ENCODE measurements at places on chromosomes 12 and 14.

GRCh38 chr14:71665157-71665556 is 267.1 kb upstream of the RGS6 start:
- H3K4me3 ChIP-seq: no peak overlapping the region
- no peaks in the 10 kb centered on the region for H3K27me3 ChIP-seq
- DNase-seq: no peak
- peaks cover 35% of the 10 kb centered on the region for H3K36me3 ChIP-seq
- peak overlapping the region; percentile 7 for H3K27ac ChIP-seq

DNA sequence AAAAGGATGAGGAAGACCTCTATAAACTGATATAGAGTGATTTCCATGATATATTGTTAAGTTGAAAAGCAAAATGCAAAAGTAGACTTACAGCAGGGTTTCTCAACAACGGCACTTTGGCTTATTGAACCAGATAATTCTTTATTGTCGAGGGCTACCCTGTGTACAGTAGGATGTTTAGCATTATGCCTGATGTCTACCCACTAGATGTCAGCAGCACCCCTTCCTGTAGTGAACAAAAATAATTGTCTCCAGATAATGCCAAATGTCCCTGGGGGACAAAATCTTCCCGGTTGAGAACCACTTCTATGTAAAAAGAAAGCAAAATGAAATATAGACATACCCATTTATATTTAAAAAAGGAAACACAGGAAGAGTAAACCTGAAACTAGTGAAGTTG is 32.4 kb downstream of the ABCD2 start:
- DNase-seq: no peak
- H3K27me3 ChIP-seq: no peaks in the 10 kb centered on the region
- H3K36me3 ChIP-seq: no peaks in the 10 kb centered on the region
- H3K4me3 ChIP-seq: no peak overlapping the region
- H3K4me1 ChIP-seq: no peaks in the 10 kb centered on the region
- no peak overlapping the region for H3K27ac ChIP-seq

DNA sequence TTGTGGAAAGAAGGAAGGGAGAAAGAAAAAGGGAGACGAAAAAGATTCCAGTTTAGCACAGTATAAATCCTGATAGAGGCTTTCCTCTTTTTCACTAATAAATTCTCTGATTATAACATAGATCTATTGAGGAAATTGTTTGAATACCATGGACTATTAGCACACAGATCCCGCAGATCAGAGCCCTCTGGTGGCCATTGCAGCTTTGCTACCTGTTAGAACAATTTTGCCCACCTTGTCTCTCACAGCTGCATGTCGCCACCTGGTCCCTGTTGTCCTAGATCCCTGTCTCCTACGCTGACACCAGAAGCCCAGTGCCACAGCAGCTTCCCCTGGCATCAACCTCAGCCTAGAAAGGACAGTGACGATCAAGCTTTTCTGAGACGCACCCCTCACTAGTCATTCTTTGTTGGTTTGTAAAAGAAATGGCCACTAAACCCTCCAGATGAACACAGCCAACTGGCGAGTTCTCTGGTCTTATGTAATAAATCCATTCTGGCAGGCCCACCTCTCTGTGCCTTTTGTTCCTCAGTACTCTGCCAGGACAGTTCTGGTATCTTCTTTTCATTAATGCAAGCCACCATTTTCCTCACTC is 9.9 kb downstream of the GPHB5 start:
- DNase-seq: no peak
- H3K36me3 ChIP-seq: no peaks in the 10 kb centered on the region
- H3K4me3 ChIP-seq: no peak overlapping the region
- H3K4me1 ChIP-seq: no peaks in the 10 kb centered on the region
- H3K27ac ChIP-seq: no peak overlapping the region
- H3K27me3 ChIP-seq: peaks cover 13% of the 10 kb centered on the region

- H3K4me3 ChIP-seq: no peak overlapping the region
- H3K4me1 ChIP-seq: no peaks in the 10 kb centered on the region
- H3K27me3 ChIP-seq: peaks cover 16% of the 10 kb centered on the region
- no peaks in the 10 kb centered on the region for H3K36me3 ChIP-seq
Observed at GRCh38 chr12:91355150-91356006, 172.8 kb upstream of the DCN start.

GRCh38 chr12:65613692-65614091 is 210.6 kb upstream of the HMGA2 start:
- DNase-seq: no peak
- H3K4me3 ChIP-seq: no peak overlapping the region
- H3K27ac ChIP-seq: no peak overlapping the region
- peaks cover 13% of the 10 kb centered on the region for H3K27me3 ChIP-seq

- peaks cover 2% of the 10 kb centered on the region for H3K4me1 ChIP-seq
- H3K27ac ChIP-seq: no peak overlapping the region
- H3K27me3 ChIP-seq: no peaks in the 10 kb centered on the region
- no peak overlapping the region for H3K4me3 ChIP-seq
Observed at GRCh38 chr12:78880078-78880477, 15.5 kb downstream of the SYT1 start.

- H3K4me1 ChIP-seq: no peaks in the 10 kb centered on the region
- H3K27me3 ChIP-seq: no peaks in the 10 kb centered on the region
- no peak overlapping the region for H3K27ac ChIP-seq
- H3K36me3 ChIP-seq: no peaks in the 10 kb centered on the region
Observed at GRCh38 chr12:70971001-70971794, 50.7 kb upstream of the PTPRR start.

DNA sequence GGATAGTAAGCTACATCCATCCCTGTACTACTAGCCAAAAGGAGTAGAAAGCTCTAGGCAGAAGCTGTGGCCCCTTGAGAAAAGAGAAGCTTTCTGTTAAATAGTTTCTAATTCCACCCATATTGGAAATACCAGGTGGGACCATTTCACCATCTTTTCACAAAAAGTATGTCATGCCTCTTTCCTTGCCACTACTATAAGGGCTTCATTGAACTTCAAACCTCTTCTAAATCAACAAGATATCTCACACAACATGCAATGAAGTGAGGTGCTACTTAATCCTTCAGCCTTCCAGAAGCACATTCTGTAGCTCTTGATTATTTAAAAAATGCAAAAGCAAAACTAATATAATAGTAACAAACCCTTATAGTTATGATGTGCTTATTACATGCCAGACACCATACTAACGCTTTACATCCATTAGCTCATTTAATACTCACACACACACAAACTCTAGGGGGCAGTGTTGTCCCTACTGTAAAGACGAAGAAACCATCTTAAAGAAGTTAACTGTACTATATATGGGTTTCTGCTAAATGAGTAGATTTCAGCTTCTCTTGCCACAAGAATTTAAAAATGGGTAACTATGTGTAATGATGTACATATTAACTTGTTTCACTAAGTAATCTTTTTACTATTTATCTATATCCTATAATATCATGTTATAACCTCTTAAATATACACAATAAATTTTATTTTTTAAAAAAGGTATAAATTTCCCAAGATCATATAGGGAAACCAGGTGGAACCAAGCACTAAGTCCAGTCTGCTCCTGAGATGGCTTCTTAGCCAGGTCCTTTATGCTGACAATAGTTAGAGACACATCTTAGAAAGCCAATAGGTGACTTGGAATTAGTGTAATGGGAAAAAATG is 124.4 kb downstream of the RPS29 start:
- no peaks in the 10 kb centered on the region for H3K27me3 ChIP-seq
- no peaks in the 10 kb centered on the region for H3K36me3 ChIP-seq
- H3K4me3 ChIP-seq: no peak overlapping the region
- no peaks in the 10 kb centered on the region for H3K4me1 ChIP-seq
- DNase-seq: peak; percentile 28

- no peaks in the 10 kb centered on the region for H3K4me1 ChIP-seq
- no peak overlapping the region for H3K4me3 ChIP-seq
- no peak overlapping the region for H3K27ac ChIP-seq
- peaks cover 8% of the 10 kb centered on the region for H3K36me3 ChIP-seq
Observed at GRCh38 chr14:57244106-57244505, 24.6 kb downstream of the EXOC5 start.

GRCh38 chr14:47596860-47597259 is 78.5 kb downstream of the MDGA2 start:
- no peaks in the 10 kb centered on the region for H3K36me3 ChIP-seq
- no peak overlapping the region for H3K4me3 ChIP-seq
- no peak for DNase-seq
- no peaks in the 10 kb centered on the region for H3K4me1 ChIP-seq
- H3K27ac ChIP-seq: no peak overlapping the region

- peak overlapping the region; percentile 17 for H3K4me3 ChIP-seq
- no peaks in the 10 kb centered on the region for H3K27me3 ChIP-seq
- no peak for DNase-seq
Observed at GRCh38 chr14:91395466-91395865, 22.2 kb downstream of the CCDC88C start.

DNA sequence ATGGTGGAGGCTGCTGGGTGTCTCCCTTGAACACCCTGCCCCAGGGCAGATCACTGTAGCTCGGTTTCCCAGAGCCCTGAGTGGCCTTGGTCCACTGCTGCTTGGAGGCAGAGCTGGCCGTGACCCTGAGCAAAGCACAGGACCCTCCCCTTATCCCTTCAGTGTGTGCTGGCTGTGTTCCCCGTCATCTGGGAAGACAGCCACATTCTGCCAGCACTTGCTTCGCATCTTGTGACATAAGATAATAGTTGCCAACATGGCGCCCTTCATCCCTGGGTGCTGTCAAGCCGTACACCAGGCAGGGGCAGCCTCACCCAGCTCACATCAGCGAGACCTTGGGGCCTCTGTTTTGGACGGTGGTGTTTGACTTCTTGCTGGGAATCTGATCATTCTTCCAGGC is 12.1 kb upstream of the ALDH2 start:
- H3K27ac ChIP-seq: no peak overlapping the region
- no peaks in the 10 kb centered on the region for H3K27me3 ChIP-seq
- no peak for DNase-seq
- H3K36me3 ChIP-seq: peaks cover 20% of the 10 kb centered on the region

DNA sequence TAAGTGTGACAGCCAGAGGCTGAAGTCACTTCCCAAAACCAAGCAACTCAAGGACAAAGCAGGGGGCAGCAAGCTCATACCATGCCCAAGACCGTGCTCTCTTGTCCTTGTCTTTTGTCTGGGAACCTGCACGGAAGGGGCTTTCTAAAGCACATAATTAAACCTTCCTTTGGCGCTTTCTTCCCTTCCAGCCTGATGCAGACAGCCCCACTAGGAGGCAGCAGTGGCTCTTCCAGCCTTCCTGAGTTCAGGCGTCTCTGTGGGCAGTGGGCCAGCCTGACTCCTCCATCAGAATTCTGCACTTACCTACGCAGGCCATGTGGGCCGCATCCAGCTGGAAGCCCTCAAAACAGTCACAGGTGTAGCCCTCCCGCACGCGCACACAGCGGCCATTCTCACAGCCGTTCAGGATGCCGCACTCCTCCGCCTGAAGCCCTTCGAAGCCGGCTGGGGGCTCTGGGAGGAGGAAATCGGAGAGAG is 7.6 kb downstream of the ISCA2 start:
- H3K4me3 ChIP-seq: no peak overlapping the region
- H3K27ac ChIP-seq: peak overlapping the region; percentile 42
- H3K36me3 ChIP-seq: no peaks in the 10 kb centered on the region
- peaks cover 7% of the 10 kb centered on the region for H3K4me1 ChIP-seq
- no peak for DNase-seq

DNA sequence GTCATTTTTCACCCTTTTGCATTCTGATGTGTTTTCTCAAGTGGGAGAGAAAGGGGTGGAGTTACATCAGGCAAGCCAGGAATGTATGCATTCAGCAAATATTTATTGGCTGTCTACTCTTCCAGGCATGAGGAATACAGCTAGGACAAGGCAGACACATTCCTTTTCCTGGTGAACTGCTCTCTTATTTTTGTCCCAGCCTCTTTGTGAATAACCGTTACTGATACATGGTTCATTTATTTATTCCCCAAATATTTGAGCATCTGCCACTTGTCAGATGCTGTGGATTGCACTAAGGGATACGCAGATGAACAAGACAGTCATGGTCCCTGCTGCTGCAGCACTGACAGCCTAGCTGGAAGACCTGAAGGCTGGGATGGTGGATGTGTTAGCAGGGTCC is 6.1 kb downstream of the PELI2 start:
- H3K4me3 ChIP-seq: no peak overlapping the region
- no peaks in the 10 kb centered on the region for H3K36me3 ChIP-seq
- DNase-seq: no peak
- no peak overlapping the region for H3K27ac ChIP-seq
- H3K27me3 ChIP-seq: no peaks in the 10 kb centered on the region

GRCh38 chr12:38669530-38669929 is 235.9 kb downstream of the CPNE8 start:
- no peak overlapping the region for H3K4me3 ChIP-seq
- no peaks in the 10 kb centered on the region for H3K36me3 ChIP-seq
- H3K27me3 ChIP-seq: no peaks in the 10 kb centered on the region

DNA sequence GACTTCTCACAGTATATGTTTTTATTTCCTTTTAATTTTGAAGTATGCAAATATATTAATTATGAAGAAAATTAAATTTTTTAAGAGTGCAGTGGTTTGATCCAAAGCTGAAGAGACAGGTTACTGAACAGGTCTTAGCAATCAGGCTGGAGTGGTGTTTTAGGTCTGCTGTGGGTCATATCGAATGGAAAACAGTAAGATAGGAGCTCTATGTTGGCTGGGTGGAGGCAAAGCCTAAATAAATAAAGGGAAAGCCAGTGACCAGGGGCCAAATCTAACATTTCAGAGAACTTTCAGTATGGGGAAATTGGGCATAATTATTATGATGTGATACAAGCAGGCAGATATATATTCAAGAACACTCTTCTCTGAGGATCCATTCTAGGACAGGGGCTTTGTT is 12.7 kb upstream of the TSPAN8 start:
- no peaks in the 10 kb centered on the region for H3K27me3 ChIP-seq
- H3K4me1 ChIP-seq: no peaks in the 10 kb centered on the region
- H3K27ac ChIP-seq: no peak overlapping the region

- peaks cover 10% of the 10 kb centered on the region for H3K4me1 ChIP-seq
- no peak overlapping the region for H3K27ac ChIP-seq
- H3K36me3 ChIP-seq: no peaks in the 10 kb centered on the region
- H3K4me3 ChIP-seq: no peak overlapping the region
- DNase-seq: no peak
Observed at GRCh38 chr14:75240781-75241180, 37.8 kb upstream of the FOS start.

GRCh38 chr14:56004786-56005185 is 113.4 kb upstream of the PELI2 start:
- H3K4me3 ChIP-seq: peak overlapping the region; percentile 48
- no peaks in the 10 kb centered on the region for H3K36me3 ChIP-seq
- peaks cover 12% of the 10 kb centered on the region for H3K4me1 ChIP-seq

DNA sequence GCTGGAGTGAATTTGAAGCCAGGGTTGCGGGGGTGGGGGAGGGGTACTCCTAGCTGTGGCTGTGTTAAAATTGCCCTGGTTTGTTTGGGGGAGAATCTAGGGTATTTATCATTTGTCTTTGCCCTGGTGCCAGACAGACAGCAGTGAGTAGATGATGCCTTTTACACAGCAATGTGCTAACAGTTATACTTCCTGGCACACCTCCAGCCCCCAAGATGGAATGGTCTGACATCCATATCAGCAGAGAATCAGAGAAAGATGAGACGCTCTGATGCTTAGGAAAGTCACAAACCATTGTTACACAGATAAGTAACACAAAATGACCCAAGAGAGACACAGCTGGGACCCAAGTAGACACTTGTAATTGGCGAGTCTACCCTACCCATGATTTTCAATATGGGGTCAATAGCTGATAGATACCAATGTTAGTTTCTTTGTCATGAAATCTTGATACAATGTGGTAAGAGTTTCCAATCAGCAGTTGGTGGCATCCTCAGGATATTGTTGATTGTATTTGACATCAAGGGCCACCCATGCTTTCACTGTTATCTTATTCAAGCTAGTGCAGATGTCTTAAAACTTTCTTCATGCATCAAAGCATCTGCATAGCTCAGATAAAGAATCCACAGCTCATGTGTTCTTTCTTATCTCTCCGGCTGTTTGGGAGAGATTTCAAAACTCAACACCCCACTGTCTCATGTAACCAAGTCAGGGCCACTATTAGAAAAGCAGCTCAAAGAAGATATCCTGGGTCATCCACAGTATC is 2.6 kb upstream of the PRKAB1 start:
- H3K4me1 ChIP-seq: peaks cover 27% of the 10 kb centered on the region
- no peak overlapping the region for H3K27ac ChIP-seq
- no peak for DNase-seq
- peaks cover 16% of the 10 kb centered on the region for H3K36me3 ChIP-seq
- peaks cover 3% of the 10 kb centered on the region for H3K27me3 ChIP-seq
- H3K4me3 ChIP-seq: no peak overlapping the region

Measured in stimulated activated naive B cell treated with anti-CD40 and anti-IgM and Interleukin-4, amounts not matched to agents 10 μg/mL and 1 μg/mL and 100 μg/mL, for 72 hours (primary cell).